Placental pericyte (primary cell): ENCODE measurements at places on chromosomes 2 and 18. TPM values are rescaled to one million over a fixed set of nuclear protein-coding genes. Genes with fewer than 3 reads are reported as not detected.

UGT1A9 gene
- total RNA-seq: not detected in 2 replicates

GAREM2 gene
- total RNA-seq: 1.3 TPM in 2 replicates

POTEC gene
- total RNA-seq: under 0.01 TPM in 1 of 2 replicates, not detected in the other

GMCL1 gene
- 9.6 and 10.7 TPM in 2 replicates for total RNA-seq

MTCL1 gene
- 28.2 and 53.5 TPM in 2 replicates for total RNA-seq

LOXHD1 gene
- total RNA-seq: not detected in 2 replicates

PROM2 gene
- total RNA-seq: 0.22 and 0.72 TPM in 2 replicates

ICOS gene
- not detected in 2 replicates for total RNA-seq

SPATA3 gene
- not detected in 2 replicates for total RNA-seq

STARD6 gene
- not detected in 2 replicates for total RNA-seq

UBXN4 gene
- 71.3 TPM in 2 replicates for total RNA-seq

USP40 gene
- 29.3 and 37.9 TPM in 2 replicates for total RNA-seq

PID1 gene
- 23.6 and 35.0 TPM in 2 replicates for total RNA-seq

IL1R1 gene
- 26.6 and 44.6 TPM in 2 replicates for total RNA-seq

MOB1A gene
- total RNA-seq: 72.0 and 155 TPM in 2 replicates

CTDSP1 gene
- total RNA-seq: 77.3 and 101 TPM in 2 replicates

DCDC2C gene
- total RNA-seq: not detected in 2 replicates

DOK6 gene
- 0.29 and 0.66 TPM in 2 replicates for total RNA-seq

SLC5A7 gene
- total RNA-seq: not detected in 2 replicates

TUBA3E gene
- not detected in 2 replicates for total RNA-seq

EN1 gene
- not detected in 2 replicates for total RNA-seq

FAM228B gene
- 4.2 and 4.4 TPM in 2 replicates for total RNA-seq

PPM1G gene
- total RNA-seq: 98.0 and 99.6 TPM in 2 replicates

LRRTM4 gene
- total RNA-seq: not detected in 2 replicates

GCKR gene
- 0.43 TPM in 1 of 2 replicates, not detected in the other for total RNA-seq

UPP2 gene
- not detected in 2 replicates for total RNA-seq

MALL gene
- total RNA-seq: 2.4 and 27.1 TPM in 2 replicates

AOX1 gene
- 1.8 and 11.9 TPM in 2 replicates for total RNA-seq

TNFAIP6 gene
- 38.1 and 44.2 TPM in 2 replicates for total RNA-seq

PKDCC gene
- 3.4 and 30.4 TPM in 2 replicates for total RNA-seq

PTPRM gene
- 42.2 and 65.9 TPM in 2 replicates for total RNA-seq

AFF3 gene
- 1.5 and 15.6 TPM in 2 replicates for total RNA-seq

AKAIN1 gene
- not detected in 2 replicates for total RNA-seq

FAP gene
- total RNA-seq: 247 and 272 TPM in 2 replicates

FHOD3 gene
- 0.88 and 16.9 TPM in 2 replicates for total RNA-seq

PDE11A gene
- 0.43 TPM in 1 of 2 replicates, not detected in the other for total RNA-seq

ALPI gene
- not detected in 2 replicates for total RNA-seq

OTOS gene
- not detected in 2 replicates for total RNA-seq

HOXD13 gene
- not detected in 2 replicates for total RNA-seq
